ENCODE measurements at places on chromosomes 7 and 10.

DNA sequence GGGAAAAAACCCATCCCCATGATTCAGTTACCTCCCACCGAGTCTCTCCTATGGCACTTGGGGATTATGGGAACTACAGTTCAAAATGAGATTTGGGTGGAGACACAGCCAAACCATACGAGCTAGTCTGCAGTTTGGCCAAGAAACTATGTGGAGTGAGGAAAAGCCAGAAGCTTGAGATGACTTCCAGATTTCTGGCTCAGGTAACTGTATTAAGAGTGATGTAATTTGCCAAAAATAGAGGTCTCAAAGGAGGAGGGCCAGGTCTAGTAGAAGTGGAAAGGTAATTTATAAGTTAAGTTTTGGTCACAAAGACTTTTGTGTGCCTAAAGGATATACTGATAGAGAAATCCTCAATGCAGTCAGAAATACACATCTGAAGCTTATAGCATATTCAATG is 279.7 kb upstream of the MGMT start:
- no peak for DNase-seq

- DNase-seq = no peak
Measured at GRCh38 chr7:41570766-41571165, 132.1 kb downstream of the INHBA start.

DNA sequence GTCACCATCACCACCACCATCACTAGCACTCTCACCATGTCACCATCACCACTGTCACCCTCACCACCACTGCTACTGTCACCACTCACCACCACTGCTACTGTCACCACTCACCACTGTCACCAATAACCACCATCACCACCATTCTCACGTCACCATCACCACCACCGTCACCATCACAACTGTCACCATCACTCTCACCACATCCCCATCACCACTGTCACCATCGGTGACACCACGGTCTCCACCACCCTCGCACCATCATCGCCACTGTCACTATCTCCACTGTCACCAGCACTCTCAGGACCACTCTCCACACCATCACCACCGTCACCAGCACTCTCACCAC is 130.4 kb downstream of the MAD1L1 start:
- no peak for DNase-seq

- no peak for DNase-seq
Measured at GRCh38 chr7:128311013-128311412, 32.7 kb downstream of the RBM28 start.

DNA sequence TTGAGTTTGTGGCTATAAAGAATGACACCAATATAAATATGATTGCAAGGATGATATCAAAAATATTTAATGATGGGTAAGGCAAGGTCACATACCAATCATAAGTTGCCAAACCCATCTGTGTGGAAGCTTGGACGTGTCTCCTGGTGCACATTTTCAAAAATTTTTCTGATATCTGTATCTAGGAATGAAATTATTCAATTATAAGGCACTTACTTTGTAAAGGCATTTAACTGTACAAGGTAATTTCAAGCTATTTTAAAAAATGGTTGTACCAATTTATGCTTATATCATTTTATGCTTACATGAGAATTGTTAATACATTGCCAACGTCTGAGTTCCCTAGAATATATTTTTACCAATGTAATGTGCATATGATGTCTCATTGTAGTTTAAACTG is 306.4 kb upstream of the CACNA2D1 start:
- DNase-seq = no peak

DNA sequence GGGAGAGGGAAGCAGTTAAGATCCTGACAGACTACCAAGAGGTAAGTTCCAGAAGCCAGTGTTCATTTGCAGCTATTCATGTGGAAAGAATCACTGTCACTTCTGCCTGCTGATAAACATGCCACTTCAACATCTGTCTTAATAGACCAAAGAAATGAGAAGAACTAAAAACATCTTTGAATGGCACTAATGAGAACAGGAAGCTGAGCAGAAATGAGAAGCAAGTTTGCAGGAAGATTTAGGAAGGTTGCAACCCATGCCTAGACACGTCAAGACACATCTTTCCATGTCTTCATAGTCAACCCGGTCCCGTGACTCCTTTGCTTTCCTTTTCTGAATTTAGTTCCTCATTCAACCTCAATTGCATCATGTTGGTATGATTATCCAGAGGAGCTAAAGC is 180.0 kb downstream of the PDE1C start:
- DNase-seq = no peak

GRCh38 chr10:27619329-27619728 is 115.2 kb downstream of the RAB18 start:
- no peak for DNase-seq

- no peak for DNase-seq
Measured at GRCh38 chr10:36473122-36473521, 652.3 kb upstream of the ANKRD30A start.

DNA sequence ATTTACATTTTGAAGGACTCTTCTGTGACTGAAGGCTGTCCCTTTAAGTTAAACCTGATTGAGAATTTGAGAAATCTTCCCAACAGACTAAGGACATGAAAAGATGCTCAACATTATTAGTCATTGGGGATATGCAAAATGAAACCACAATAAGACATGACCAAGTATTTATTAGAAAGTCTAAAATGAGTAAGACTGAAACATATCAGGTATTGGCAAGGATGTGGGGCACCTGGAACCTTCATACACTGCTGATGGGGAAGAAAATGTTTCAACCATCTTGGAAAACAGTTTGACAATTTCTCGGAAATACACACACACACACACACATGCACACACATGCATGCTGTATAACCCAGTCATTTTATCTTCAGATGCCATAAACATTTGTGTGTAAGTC is 132.1 kb upstream of the CDK6 start:
- no peak for DNase-seq

- DNase-seq = no peak
Measured at GRCh38 chr7:158664406-158664805, 40.2 kb downstream of the NCAPG2 start.

- DNase-seq = no peak
Measured at GRCh38 chr7:127317447-127317961, 64.8 kb upstream of the GRM8 start.

DNA sequence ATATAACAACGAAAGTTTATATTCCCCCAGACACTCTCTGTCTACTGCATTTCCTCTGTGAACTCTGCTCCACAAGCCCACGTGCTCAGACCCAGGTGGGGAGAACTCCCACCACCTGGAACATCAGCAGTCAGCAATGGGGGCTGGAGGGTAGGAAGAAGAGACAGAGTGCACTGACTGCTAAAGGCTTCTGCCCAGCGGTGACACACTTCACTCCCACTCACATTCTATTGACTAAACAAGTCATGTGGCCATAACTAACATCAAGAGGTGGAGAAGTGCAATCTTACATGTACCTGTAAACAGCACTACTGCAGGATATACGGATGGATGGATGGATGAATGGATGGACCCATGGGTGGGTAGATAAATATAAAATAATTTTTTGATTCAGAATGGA is 122.2 kb downstream of the MPP7 start:
- no peak for DNase-seq

GRCh38 chr10:65751218-65751617 is 1174.6 kb upstream of the LRRTM3 start:
- DNase-seq = no peak

- no peak for DNase-seq
Measured at GRCh38 chr10:15346440-15347141, 24.5 kb downstream of the FAM171A1 start.

GRCh38 chr7:116950889-116951351 is 2.4 kb upstream of the ST7 start:
- DNase-seq = no peak

DNA sequence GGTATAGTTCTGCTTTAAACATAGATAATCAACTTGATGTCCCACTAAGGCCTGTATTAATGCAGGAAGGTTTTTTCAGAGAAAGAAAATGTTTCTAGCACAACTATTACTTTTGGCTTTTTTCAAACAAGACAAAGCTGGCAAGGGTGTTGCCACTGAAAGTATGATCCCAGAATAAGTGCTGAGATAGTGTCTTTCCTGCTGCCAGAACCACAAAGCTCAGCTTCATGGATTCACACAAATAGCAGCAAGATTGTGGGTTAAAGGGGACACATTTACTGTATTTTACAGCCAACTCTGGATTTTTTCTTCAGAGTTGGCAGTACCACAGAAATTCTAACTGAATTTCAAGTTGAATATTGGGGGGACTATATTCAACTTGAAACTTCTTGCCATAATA is 4.3 kb downstream of the NCOA4 start:
- no peak for DNase-seq
